ENCODE measurements at places on chromosomes 13 and 19.
A peak's percentile ranks its signal among the peaks of the same experiment; 100 is the strongest.

DNA sequence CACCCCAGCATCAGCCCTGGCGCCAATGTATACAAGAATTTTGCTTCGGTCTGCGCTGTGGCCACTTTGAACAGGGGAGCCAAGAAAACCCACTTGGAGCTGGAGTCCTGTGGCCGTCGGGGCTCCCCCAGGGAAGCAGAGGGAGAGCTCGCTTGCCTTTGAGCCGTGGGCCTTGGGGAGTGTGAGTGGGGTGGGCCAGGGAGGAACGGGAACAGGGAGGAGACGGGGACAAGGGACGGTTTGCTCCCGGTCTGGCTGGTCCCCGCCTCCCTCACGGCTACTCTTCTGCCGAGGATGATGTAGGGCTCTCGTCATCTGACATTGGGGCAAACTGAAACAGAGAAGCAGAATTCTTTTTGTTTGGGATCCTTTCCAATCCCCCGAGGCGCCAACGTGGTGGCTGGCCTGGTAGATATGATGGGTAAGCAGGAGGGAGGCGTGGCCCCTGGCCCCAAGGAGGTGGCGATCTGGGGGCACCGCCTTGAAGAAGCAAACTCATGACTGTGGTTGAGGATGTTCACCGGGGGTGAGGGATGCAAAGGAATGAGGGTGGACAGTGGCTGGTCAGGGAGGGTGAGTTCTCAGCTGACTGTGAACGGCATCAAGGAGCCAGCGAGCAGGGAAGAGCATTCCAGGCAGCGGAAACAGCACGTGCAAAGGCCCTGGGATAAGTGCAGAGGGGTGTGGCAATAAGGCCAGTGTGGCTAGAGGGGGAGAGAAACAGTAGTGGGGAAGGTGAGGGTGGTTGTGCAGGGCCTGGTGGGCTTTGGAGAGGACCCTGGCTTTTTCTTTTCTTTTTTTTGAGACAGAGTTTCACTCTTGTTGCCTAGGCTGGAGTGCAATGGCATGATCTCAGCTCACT is 10.9 kb upstream of the SPC24 start:
- no peak for DNase-seq

GRCh38 chr19:38183251-38183897 is 40.6 kb downstream of the DPF1 start:
- no peak for DNase-seq

- DNase-seq = peak; percentile 45
Observed at GRCh38 chr13:113209759-113210421, 477 bp downstream of the CUL4A start.

DNA sequence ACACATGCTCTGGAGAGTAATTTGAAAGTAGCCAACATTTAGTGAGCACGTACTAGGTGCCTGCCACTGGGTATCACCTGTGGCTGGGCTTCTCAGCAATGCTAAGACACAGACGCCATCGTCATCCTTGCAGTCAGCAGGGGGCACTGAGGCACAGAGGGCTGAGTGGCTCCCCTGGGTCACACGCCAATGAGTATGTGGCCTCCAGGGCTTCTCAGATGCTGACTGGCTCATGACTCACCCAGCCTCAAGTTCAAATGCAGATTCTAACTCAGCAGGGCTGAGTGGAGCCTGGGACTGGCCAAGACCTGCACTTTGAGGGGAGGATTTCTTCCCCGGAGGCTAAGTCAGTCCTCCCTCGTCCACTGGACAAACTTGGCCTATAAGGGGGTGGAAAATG is 115.1 kb upstream of the CACNA1A start:
- peak; percentile 95 for DNase-seq

DNA sequence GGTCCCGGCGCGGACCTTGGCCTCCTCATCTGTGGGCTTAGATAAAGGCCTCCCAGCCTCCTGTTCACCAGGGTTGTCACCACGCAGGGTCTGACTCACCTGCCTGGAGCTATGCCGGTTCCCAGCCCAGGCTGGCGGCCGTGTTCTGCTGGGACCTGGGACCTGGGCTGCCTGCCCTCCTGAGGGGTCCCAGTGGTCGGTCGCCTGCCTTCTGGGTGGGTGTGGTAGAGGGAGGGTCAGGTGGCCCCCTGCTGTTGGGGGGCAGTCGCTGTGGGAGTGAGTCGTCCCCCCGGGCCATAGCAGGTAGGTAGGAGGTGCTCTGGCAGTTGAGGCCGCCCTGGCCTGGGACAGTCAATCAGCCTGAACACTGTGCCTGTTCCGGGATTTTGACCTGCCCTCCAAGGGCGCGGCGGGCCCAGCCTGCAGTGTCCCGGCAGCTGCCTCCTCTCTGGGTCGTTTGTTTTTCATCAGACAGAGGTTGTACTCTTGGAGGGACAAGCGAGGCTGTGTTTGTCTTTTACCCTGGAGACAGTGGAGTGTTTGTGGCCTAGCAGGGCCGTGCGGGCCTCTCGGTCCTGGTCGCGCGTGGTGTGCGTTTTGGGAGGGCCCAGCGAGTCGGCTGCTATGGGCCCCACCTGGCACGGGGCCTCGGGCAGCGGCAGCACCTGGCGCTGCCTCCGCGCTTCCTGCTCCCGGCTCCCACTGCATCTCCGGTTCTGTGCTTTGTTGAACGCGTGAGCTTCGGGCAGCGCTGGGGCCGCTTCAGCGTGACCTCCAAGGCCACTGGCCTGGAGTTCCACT is 2.6 kb downstream of the ADAT3 start:
- DNase-seq = no peak

DNA sequence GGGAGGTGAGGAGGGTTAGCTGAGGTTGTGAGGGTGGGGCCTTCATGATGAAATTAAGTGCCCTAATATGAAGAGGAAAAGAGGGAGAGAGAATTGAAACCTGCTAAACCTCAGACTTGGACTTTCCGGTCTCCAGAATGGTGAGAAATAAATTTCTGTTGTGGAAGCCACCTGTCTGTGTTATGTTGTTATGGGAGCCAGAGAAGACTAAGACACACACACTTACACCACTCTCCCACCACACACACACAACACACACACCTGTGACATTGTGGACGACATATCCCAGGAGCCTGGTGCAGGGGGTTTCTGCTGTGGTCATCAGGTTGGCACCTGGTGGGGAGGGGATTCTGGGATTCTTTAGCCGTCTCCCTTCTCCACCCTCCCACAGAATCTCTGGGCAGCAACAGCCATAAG is 14.0 kb downstream of the KLK4 start:
- no peak for DNase-seq

DNA sequence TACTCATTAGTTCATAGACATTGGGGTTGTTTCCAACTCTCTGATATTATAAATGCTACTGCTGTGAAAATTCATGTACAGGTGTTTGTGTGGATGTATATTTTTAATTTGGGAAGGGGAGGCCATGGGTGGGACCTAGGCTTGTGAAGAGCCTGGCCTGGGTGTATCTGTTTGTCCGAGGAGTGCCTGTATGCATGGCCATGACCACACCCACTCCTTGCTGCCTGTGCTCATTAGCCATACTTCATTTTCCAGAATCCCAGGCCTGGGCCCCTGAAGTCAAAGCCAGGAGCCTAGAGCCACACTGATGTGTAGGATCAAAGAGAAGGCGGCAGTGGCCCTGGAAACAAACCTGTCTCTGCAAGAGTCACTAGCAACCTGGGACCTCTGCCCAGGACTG is 10.4 kb downstream of the ERVK3-1 start:
- no peak for DNase-seq

DNA sequence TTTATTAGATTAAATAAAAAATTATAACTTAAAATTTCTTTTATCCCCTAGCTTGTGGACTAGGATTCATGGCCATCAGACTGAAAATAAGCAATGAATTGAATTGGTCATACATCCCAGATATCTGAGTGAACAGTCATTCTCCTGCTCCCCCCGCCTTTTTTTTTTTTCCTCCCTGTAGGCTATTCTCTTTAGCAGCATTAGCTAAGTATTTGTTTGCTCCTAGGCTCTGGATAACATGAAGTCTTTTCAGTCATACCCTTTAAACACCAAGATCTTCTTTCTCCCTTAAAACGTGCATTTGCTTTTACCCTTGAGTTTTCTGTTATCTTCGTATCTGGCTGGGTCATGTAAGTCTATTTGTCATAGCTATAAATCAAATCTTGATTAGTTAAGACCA is 866.7 kb upstream of the SPRY2 start:
- no peak for DNase-seq

DNA sequence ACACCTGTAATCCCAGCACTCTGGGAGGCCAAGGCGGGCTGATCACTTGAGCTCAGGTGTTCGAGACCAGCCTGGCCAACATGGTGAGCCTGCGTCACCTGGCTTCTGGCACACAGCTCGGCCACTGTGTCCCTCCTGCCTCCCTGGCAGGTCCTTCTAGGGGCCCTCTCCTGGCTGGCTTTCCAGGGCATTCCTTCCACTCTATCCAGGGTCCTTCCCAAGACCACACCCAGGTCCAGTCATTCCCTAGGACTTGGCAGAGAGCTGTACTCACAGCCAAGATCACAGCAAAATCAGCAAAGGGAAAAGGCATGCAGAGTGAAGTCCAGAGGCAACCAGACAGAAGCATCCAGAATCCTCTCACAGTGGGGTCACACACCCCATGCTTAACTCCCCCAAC is 9.7 kb upstream of the HSH2D start:
- no peak for DNase-seq

DNA sequence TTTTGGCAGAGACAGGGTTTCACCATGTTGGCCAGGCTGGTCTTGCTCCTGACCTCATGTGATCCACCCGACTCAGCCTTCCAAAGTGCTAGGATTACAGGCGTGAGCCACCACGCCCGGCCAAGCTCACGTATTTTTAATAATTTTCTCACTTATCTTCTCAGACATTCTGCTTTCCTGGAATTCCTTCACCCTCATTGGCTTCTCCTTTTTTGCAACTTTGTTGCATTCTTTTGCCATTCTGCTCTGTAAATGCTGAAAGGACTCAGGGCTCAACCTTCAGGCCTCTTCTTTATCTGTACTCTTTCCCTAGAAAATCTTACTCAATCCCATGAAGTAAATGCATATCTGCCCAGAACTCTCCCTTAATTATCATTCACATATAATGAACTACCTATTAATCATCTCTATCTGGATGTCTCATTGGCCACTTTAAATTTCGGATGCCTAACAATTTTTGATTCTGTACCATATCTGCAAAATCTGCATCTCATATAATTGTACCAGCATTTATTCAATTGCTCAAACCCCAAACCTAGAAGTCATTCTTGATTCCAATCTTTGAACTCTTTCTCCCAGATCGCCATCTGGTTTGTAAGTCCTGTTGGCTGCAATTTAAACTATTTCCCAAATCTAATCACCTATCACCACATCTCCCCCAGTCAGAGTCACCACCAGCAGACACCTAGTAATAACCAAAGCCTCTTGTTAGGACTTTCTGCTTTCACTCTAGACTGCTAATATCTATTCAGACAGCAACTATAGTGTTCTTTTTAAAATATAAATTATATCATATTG is 18.2 kb upstream of the OXGR1 start:
- no peak for DNase-seq

- no peak for DNase-seq
Observed at GRCh38 chr19:33674626-33675367, 53.0 kb downstream of the CHST8 start.

DNA sequence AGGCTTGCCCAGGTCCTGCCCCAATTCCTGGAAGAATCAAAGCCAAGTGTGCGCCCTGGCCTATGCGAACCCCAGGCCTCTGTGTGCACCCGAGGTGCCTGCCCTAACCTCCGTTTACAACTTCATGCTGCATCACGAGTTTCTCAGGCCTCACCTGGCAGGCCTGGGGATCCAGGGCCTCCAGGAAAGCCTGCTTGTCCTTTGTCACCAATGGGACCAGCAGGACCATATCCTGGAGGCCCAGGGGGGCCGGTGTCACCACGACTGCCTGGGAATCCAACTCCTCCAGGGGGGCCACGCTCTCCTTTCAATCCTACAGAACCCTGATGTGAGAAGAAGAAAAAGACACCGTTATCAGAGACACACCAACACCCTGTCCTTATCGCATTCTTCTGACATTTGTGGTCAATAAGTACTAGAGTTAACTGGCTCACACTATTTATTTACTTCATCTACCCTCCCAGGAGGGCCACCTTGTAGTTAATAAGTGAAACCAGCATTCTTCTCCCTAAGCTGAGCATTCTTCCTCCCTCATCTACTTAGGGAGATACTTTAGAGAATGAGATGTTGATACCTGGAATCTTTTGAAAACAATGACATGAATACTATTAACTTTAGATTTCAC is 120.6 kb downstream of the COL4A1 start:
- no peak for DNase-seq

- DNase-seq = no peak
Observed at GRCh38 chr19:18832306-18833140, 764 bp downstream of the UPF1 start.

- no peak for DNase-seq
Observed at GRCh38 chr19:38648769-38649304, 1.4 kb downstream of the ACTN4 start.

- peak; percentile 92 for DNase-seq
Observed at GRCh38 chr13:41613984-41614661, 156.8 kb downstream of the RGCC start.

GRCh38 chr13:98785405-98785804 is 32.9 kb upstream of the SLC15A1 start:
- no peak for DNase-seq

- no peak for DNase-seq
Observed at GRCh38 chr13:54999399-54999907, 1970.8 kb downstream of the OLFM4 start.

GRCh38 chr13:110331362-110331761 is 24.3 kb downstream of the COL4A2 start:
- peak; percentile 97 for DNase-seq

GRCh38 chr13:76029706-76030105 is 393.6 kb downstream of the LMO7 start:
- DNase-seq = no peak

DNA sequence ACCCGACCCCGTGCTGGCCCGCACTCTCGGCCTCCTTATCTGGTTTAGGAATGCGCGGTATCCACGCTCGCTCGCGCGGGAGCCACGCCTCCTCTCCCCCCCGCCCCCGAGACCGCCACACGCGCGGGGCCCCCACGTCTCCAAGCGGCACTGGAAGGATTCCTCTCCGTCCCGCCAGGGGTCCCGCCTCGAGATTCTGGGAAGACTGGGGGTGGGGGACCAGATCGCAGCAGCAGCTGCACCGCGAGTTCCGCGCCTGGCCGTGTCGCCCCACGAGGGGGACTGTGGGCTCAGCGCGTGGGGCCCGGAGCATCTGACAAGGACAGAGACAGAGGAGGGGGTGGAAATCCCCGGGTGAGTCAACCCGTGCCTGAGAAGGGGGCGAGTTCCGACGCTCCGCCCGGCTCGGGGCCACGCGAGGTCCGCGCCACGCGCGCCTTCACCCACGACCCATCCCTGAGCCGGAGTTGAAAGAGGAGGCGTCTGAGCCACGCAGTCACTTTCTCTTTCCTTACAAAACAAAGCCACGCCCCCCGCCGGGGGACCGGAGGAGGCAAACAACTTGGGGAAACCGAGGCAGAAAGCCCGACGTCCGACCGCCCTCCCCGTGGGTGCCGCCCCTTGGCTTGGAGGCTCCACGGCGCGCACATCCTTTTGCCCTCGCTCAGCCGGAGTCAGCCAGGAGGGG is 814 bp downstream of the S1PR2 start:
- DNase-seq = no peak

GRCh38 chr13:22107549-22107948 is 436.7 kb downstream of the FGF9 start:
- DNase-seq = peak; percentile 22

- no peak for DNase-seq
Observed at GRCh38 chr19:50639121-50640112, at the start of gene SYT3. TSS of gene SYT3 (minus strand) at chr19:50639881. CDS start at chr19:50637411, 2,470 bp downstream.

All from astrocyte of the spinal cord (primary cell).